Stimulated activated CD4-positive, alpha-beta T cell treated with anti-CD3 and anti-CD28 coated beads, TNF-alpha, amount 100 ng/mL, for 24 hours (primary cell): ENCODE measurements at places on chromosomes 2 and 18.

GRCh38 chr18:29361843-29362242, 1184.9 kb upstream of the CDH2 start:
- DNase-seq = no peak

DNA sequence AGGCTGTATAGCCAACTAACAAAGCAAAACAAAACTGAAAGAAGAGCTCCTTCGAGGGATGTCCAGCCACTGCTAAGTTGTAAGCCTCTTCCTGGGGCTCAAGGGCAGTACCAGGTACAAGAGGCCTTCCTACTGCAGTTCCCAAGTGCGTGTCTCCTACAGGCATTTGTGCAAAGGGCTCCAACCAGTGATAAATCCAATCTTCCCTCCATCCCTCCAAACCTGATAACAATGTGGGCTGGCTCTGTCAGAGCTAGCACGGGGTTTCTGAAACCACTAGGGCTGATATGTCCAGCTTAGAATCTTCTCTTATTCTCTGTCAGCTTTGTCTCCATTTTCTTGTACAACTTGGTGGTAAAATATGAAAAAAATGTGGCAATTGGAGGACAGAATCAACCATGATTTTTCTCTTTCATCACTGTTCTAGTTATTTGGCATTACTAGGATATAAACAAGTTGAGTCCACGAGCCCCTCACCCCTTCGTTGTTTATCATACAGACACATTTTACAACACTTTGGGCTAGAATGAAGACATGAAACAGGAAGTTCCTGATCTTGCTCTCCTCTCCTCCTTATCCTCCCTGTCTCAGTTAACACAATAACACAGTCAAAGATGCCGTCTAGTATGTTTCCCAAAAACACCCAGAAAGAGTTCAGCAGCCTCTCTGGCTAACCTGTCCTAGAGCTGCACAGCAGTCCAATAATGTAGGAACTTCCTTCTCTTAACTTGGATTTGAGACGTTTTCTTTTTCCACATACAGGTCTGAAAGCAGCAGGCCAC, 35.4 kb upstream of the WIPF1 start:
- no peak for DNase-seq

GRCh38 chr2:172968061-172968469, 107.6 kb upstream of the MAP3K20 start:
- DNase-seq = no peak

DNA sequence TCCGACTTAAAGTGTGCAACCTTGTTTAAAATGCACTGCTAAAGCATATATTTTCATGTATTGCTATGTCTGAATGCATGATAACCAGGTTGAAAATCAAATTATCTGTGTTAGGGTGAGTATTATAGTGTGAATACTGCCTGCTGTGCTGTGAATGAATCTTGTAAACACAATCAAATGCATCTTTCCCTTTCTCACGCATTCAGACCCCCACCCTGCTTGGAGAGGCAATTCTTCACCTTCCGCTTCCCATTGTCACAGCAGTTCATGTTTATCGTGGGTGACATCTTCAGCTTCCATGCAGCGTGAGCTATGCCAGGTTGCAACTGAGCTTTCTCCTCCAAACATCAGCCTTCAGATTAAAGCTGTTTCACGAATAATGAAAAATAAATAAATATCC, 418.0 kb downstream of the MEIS1 start:
- DNase-seq = no peak

DNA sequence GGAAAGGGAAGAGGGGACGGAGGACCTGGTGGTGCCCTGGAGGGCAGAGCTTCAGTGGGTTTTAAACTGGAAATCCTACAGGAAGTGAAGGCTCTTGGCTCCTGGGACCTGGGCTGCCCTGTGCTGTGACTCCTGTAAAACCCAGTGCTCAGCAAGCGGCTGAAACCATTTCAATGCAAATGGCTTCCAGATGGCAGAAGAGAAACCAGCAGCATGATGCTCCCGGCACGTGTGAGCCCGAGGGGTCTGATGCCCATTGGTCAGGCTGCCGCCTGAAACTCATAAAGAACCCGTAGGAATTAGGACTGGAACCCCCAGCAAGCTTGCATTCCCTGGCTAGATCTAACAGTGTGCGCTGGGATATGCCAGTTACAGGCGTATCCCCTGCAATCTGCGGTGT, 109.2 kb upstream of the THOC1 start:
- no peak for DNase-seq

DNA sequence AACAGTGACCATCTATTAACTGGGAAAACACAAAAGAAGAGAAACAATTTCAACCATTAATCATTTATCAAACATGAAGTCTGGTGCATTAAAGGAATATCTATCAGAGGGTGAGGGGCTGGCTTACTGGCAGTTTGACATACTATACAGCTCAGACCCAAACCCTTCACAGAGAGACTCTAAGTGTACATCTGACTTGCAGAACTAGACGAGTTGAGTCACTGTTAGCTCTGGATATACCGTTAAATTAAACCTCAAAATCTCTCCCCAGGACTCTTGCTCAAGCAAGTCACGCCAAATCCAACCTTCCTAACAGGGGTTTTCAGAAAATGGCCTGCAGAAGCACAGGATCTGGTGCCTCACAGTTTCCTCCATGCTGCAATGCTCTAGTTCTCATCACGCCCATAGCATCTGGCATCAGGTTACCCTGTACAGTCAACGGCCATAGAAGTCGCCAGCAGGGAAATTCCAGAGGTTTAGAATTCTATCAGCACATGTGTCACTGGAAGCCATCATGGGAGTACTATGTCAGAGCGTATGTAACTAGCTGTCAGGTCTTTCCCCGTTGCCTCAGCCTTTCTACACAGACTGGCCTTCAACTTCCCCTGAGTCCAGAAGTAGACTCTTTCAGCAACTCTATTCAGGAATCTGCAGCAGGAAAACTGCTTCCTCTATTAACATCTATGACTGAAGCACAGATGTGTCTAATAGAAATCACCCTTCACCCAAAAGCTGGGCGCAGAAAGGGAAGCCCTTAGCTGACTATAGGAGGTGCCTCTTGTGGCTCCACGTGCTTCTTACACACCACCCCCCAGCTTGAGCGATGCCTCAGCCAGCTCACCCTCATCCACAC, 9.3 kb downstream of the TGOLN2 start:
- DNase-seq = no peak

DNA sequence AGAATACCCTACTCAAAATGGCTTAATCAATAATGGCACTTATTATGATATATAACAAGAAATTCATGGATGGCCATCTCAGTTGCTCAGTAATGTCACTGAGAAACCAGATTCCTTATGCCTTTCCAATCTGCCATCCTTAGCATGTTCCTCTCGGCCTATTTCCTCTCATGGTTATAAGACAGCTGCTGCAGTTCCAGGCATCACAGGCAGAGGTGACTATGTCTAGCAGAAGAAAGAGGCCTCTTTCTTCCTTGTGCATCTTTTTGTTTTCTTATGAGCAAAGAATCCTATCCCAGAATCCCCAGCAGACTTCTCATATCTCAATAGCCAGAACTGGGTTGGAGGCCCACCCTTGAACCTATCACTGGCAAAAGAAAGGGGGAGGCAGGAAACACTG, 310.6 kb upstream of the SPRED2 start:
- DNase-seq = no peak

- no peak for DNase-seq
Measured at GRCh38 chr2:142716463-142717242, 160.8 kb upstream of the KYNU start.

- DNase-seq = no peak
Measured at GRCh38 chr2:239106314-239106908, 258.5 kb downstream of the TWIST2 start.
